ENCODE measurements at places on chromosomes 7 and 10.

GRCh38 chr10:35555962-35556930 lies 48.9 kb upstream of the GJD4 start:
- DNase-seq = no peak

DNA sequence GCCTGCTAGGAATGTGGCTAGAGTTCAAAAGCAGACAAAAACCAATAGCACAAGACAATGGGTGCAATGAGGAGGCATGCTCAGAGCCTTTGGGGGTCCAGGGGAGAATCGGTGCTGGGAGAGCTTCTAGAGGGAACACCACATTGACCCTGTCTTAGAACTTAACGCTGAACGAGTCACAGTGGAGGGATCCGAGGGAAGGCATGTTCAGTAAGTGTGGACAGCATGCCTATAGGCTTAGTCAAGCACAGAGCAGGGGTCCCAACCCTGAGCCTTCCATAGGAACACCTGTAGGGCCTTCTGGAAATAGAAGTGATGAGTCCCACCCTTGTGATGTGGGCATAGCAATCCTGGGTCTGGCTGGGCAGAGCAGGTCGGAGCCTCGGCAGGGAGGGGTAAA lies 148.7 kb downstream of the PKD1L1 start:
- no peak for DNase-seq

DNA sequence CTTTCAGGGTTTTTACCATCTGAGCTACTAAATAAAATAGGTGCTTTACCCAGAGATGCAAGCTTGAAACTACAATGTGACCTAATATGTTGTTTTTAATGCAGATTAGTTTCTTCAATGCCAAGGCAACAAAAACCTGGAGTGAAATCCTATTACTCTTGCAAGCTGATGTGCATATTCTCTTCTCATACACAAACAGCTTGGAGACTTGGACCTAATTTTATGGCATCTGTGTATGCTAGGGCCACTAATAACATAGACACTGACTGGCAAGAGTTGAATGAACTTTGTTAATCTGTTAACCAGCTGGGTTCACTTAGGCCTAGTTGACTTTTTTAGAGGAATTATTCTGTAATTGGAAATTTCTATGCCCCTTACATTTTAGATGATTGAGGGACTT lies 23.4 kb upstream of the SMIM30 start:
- no peak for DNase-seq

- no peak for DNase-seq
These were observed 18.5 kb upstream of the ACBD5 start for GRCh38 chr10:27258838-27259812.
